ENCODE measurements at places on chromosomes 4 and X. TPM values are rescaled to one million over a fixed set of nuclear protein-coding genes. Genes with fewer than 3 reads are reported as not detected.

MFAP3L gene
- total RNA-seq: 29.8 TPM

DNA sequence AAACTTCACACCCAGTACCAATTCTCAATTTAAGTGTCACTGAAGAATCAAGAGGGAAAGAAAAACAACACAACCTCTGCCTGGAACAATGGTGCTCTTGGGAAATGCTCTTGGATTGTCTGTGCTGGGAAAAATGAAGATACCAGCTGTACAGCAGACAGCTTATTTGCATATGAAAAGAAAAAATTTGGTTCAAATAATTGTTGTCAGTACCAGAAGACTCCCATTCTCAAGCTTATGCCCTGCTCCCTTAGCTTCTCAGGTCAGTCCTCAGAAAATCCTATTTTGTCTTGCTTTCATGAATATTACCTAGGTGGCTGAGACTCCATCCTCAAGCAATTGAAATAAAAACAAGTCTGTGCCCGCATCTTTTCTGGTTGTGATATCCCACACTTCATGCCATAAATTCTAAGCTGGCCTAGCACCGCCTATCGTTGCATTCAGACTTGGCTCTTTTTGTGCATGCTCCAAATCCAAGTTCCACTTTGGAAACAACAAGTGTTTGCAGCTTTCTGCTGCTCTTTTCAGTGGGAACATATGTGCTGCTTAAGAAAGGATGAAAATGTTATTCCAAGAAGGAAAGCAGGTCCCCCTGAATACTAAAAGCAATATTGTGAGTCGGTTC, 431.6 kb downstream of the INPP4B start:
- no peak for DNase-seq

DNA sequence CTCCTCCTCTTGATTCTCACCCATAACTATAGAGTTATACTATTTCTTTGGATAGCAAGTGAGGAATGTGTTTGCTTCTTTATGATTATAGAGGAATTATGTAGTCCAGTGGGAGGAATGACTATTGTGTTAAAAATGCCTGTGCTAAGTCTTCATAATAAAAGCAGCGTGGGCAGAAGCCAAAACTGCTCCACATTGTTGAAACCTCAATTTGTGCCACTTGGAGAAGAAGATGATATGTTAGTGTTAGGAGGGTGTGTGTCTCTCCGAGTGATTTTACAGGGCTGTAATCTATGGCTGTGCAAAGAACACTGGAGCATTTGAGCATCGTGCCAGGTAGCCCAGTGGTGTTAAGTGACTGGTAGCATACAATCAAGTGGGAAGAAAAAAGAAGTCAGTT, 74.3 kb downstream of the FRAS1 start:
- no peak for DNase-seq

GRCh38 chrX:49166914-49167739, 4.6 kb downstream of the MAGIX start:
- DNase-seq: peak; percentile 63

GRCh38 chr4:88012647-88013046, 5.2 kb downstream of the PKD2 start:
- no peak for DNase-seq

DNA sequence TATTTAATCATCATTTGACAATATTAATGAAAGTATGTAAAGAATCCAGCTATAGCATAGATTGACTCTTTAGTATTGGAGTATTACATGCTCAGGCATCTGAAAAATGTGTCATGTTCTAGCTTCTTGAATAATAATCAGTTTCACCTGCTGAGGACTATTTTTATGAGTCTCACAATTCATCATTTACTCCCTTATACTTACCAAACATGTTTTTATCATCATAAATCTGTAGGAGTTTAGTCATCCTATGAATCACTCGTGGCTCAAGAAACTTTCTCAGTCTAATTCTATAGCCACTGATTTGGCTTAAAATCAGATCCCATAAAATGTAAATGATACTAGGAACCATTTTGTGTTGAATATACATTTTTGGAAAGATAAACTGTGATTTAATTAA, 1616.1 kb downstream of the C4orf33 start:
- DNase-seq: no peak

DNA sequence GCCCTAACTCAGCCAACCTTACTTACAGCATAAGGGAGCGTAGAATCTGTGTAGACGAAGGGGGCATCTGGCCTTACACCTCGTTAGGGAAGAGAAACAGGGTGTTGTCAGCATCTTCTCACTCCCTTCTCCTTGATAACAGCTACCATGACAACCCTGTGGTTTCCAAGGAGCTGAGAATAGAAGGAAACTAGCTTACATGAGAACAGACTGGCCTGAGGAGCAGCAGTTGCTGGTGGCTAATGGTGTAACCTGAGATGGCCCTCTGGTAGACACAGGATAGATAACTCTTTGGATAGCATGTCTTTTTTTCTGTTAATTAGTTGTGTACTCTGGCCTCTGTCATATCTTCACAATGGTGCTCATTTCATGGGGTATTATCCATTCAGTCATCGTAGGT, 14.6 kb downstream of the PLP1 start:
- no peak for DNase-seq

XAGE3 gene
- not detected for total RNA-seq

SH3RF1 gene
- total RNA-seq: 10.8 TPM

DOCK11 gene
- 0.42 TPM for total RNA-seq

DNA sequence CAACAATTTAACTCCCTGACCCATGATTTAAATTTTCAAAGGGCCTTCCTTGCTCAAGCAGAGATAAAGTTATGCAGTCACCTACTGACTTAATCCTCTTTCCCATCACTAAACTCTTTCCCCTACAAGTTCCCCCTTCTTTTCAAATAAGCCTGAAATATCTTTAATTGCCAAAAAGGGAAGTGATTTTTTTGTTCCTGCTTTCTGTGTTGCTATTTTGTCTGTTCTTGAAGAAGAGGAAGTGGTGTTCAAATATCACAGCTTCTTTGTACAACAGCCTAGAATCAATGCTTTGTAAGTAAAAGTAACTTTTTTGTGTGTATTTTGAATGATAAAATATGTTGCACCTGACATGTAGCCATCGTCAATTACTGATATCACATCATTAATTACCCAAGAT, 595.9 kb downstream of the CENPC start:
- no peak for DNase-seq

GRCh38 chr4:77418333-77418732, 187.3 kb upstream of the CXCL13 start:
- DNase-seq: peak; percentile 7

WDR17 gene
- 0.51 TPM for total RNA-seq

- peak; percentile 27 for DNase-seq
These were observed 406.5 kb downstream of the IQCM start for GRCh38 chr4:149409146-149409545.

DNA sequence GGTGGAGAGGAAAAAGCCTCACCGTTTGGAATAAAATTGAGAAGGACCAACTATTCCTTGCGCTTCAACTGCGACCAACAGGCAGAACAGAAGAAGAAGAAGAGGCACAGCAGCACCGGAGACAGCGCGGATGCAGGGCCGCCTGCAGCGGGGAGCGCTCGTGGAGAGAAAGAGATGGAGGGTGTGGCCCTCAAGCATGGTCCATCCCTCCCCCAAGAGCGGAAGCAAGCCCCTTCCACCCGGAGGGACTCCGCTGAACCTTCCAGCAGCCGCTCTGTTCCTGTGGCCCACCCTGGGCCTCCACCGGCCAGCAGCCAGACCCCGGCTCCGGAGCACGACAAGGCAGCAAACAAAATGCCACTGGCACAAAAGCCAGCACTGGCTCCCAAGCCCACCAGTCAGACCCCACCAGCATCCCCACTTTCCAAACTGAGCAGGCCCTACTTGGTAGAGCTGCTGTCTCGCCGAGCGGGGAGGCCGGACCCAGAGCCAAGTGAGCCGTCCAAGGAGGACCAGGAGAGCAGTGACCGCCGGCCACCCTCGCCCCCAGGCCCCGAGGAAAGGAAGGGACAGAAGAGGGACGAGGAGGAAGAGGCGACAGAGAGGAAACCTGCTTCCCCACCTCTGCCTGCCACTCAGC, 71.2 kb downstream of the AASDH start:
- no peak for DNase-seq

GRCh38 chr4:77177199-77177598, 20.2 kb downstream of the CCNG2 start:
- no peak for DNase-seq

- DNase-seq: no peak
These were observed 19.5 kb upstream of the TMEM154 start for GRCh38 chr4:152699313-152699712.

- no peak for DNase-seq
These were observed 37.3 kb upstream of the BBS12 start for GRCh38 chr4:122695226-122695625.

GLOD5 gene
- not detected for total RNA-seq

- DNase-seq: no peak
These were observed 98.6 kb upstream of the NKX1-1 start for GRCh38 chr4:1504595-1505500.

MSANTD1 gene
- total RNA-seq: 0.19 TPM

- DNase-seq: peak; percentile 53
These were observed 6.1 kb upstream of the SEC24D start for GRCh38 chr4:118842055-118842454.

SPARCL1 gene
- total RNA-seq: 158 TPM

PAGE1 gene
- not detected for total RNA-seq

DNA sequence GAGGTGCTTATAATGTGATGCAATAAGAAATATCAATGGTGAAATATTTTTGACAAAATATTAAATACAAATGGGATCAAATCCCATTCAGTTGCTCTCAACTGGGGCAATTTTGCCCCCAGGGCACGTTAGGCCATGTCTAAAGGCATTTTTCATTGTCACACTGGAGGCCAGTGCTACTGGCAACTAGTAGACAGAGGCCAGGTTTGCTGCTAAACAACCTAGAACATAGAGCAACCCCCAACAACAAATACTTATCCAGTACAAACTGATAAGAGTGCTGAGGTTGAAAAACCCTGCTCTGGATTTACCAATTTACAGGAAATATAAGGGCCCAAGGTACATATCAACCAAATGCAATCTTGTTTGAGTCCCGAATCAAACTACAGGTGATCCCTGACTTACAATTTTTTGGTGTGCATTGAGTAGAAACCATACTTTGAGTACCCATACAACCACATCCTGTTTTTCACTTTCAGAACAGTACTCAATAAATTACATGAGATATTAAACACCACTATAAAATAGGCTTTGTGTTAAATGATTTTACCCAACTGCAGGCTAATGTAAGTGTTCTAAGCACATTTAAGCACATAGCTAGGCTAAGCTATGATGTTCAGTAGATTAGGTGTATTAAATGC, 237.5 kb downstream of the HNRNPD start:
- no peak for DNase-seq

- no peak for DNase-seq
These were observed 23.4 kb downstream of the WDR1 start for GRCh38 chr4:10093271-10093621.

SMPX gene
- total RNA-seq: not detected

- no peak for DNase-seq
These were observed 73.7 kb downstream of the ENPP6 start for GRCh38 chr4:184143770-184144564.

DNA sequence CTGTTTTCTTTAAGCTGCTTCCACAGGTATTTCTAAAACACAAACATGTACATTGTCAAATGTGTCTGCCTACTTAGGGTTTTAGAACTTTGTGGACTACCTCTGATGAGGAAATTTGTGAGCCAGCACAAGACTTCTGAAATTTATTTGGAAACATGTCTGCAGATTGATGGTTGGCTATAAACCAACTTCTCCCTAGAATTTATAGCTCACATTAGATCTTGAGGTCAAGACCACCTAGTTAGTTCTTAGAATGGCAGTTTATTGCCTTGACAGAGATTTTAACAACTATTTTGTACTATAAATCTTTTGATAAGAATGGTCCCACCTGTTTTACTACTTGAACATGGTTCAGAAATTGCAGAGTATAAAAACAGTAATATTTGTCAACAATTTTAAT, 72.7 kb upstream of the AADAT start:
- no peak for DNase-seq

Data from dermis blood vessel endothelial cell (primary cell).